ENCODE measurements at places on chromosomes 7 and 10.

DNA sequence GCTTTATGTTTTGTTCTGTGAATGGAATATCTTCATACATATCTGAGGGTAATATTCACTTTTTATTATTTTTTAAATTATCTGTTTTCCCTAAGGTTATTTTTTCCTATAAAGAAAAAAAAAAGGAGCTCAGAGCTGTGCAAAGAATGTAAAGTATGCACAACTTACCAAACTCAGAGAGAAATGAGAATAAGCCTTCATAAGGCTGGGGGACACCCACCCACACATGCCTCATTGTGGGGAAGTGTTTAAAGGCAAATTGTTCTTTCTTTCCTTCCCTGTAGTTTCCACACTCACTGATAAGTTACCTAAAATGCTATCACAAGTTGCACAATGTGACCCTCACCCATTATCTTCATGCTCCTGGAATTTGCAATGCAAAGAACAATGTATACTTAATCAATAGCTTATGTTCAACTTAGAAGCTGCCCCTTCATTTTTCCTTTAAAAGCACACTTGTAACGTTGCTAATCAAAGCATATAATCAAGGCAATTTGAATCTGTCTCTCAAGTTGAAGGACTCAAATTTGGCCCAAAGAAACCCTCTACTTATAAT is 108.1 kb downstream of the GNAT3 start:
- no peak for DNase-seq

GRCh38 chr10:96656198-96656577 is 64.1 kb downstream of the PIK3AP1 start:
- no peak for DNase-seq

GRCh38 chr10:113180401-113181154 is 230.5 kb downstream of the TCF7L2 start:
- DNase-seq: no peak

DNA sequence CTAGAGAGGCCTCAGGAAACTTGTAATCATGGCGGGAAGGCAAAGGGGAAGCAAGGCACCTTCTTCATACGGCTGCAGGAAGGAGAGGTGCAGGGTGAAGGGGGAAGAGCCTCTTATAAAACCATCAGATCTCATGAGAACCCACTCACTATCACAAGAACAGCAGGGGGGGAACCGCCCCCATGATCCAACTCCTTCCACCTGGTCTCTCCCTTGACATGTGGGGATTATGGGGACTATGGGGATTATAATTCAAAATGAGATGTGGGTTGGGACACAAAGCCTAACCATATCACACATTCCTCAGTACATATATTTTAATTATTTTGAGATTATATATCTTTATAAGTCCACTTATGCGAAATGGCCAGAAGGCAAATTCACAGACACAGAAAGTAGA is 8.9 kb downstream of the HK1 start:
- no peak for DNase-seq

GRCh38 chr7:76428149-76428823 is 3.5 kb downstream of the ZP3 start:
- no peak for DNase-seq

GRCh38 chr10:19142967-19143366 is 94.4 kb downstream of the MALRD1 start:
- no peak for DNase-seq

GRCh38 chr7:141511676-141512396 is 39.4 kb upstream of the AGK start:
- DNase-seq: no peak

- DNase-seq: no peak
Observed at GRCh38 chr10:122849900-122850605, 4.4 kb upstream of the CUZD1 start.

- DNase-seq: no peak
Observed at GRCh38 chr10:33550811-33551210, 216.3 kb upstream of the NRP1 start.

DNA sequence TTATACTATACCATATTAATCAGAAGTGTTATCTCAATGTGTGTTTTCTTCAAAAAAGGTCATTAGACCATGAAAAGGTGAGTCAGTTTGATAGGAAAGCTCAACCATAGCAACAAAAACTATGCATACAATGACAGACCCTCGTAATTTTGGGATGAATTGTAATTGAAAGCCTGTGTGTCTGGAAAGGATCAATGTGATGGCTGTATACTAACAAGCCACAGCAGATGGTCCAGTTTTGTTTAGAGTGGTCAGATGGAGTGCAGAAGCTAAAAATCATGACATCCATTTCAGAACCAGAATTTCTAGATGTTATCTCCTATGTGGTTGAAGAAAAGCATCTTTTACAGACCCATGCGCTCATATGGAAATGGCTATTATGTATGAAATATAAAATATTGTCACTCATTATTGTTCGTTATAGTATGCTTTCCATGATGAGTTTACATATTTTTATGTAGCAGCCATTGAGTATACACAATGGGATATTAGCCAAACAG is 88.3 kb upstream of the CNTNAP2 start:
- DNase-seq: no peak

DNA sequence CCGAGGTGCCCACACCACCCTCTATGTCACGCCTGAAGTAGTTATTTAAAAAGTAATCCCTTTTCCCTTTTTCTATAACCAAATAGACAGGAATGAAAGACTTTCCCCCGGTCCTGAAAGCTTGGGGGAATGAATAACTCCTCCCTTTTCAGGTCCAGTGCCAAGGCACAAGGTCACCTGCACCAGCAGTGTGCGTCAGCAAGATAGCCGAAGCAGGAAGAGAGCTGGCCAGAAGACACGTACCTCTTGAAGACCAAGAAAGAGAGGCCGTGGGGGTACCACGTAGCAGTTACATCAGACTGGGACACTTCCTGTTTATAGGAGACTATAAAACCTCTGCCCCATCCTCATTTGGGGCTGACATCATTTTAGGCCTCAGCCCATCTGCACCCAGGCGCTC is 10.7 kb upstream of the AKR1B1 start:
- DNase-seq: no peak

DNA sequence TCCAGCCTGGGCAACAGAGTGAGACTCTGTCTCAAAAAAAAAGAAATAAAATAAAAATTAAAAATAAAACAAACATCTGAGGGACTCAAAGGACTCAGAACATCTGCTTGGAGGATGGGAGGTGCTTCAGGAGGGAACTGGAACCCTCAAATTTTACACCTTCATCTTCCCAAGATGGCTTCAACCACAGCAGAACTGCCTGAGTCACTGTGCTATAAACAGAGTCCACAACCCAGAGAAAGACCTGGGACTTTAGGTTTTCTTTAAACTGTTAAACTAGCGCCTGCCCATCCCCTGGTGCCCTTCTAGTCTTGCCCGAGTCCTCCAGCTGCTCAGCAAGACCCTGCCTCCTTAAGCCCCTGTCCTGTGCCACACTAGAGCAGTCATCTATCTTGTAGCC is 40.8 kb downstream of the RGS10 start:
- DNase-seq: no peak

DNA sequence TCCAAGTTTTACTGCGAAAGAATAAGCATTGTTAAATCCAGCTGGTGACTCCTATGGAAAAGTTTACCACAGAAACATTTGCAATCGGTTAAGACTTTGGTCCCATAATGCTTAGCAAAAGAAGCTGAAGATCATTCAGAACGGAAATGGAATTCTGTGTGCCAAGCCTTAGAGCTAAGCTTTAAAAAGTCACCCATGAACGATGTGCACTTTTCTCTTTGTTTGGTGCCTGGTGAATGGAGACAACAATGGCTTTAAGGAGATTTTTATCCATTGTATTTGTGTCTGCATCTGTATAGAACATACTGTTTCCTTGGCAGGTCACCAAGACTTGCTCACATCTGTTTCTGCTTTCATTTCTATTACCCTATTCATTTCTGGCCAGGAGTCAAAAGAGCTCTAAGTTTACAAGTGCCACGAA is 26.3 kb upstream of the COL1A2 start:
- peak; percentile 84 for DNase-seq

GRCh38 chr10:12358863-12359564 is 9.7 kb downstream of the CAMK1D start:
- no peak for DNase-seq

- no peak for DNase-seq
Observed at GRCh38 chr10:3874990-3875841, 90.2 kb upstream of the KLF6 start.

DNA sequence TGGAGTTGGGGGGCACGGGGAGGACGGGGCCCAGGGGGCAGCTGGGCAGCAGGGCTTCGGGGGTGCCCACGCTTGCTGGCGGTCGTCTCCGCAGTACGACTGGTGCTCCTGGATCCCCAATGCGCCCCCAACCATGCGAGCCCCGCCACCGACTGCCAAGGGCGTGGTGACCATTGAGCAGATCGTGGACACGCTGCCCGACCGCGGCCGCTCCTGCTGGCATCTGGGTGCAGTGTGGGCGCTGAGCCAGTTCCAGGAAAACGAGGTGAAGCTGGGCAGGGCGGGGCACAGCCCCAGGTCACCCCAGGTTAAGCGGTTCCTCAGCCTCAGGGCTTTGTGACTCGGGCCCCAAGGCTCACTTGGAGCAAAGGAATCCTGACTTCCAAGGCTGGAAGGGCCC is 70.0 kb downstream of the ALOX5 start:
- no peak for DNase-seq

- no peak for DNase-seq
Observed at GRCh38 chr10:112797855-112798254, 152.2 kb upstream of the TCF7L2 start.

Data from AG09309 (cell line).